Vagina (tissue), 2 donors: ENCODE measurements at places on chromosomes 12 and 14. TPM values are rescaled to one million over a fixed set of nuclear protein-coding genes. Genes with fewer than 3 reads are reported as not detected.

The PRPH gene
- total RNA-seq: 17.2 TPM

The ASPG gene
- total RNA-seq: 3.7 TPM

The CCDC184 gene
- total RNA-seq: 1.2 TPM

The LBHD2 gene
- not detected for total RNA-seq

DNA sequence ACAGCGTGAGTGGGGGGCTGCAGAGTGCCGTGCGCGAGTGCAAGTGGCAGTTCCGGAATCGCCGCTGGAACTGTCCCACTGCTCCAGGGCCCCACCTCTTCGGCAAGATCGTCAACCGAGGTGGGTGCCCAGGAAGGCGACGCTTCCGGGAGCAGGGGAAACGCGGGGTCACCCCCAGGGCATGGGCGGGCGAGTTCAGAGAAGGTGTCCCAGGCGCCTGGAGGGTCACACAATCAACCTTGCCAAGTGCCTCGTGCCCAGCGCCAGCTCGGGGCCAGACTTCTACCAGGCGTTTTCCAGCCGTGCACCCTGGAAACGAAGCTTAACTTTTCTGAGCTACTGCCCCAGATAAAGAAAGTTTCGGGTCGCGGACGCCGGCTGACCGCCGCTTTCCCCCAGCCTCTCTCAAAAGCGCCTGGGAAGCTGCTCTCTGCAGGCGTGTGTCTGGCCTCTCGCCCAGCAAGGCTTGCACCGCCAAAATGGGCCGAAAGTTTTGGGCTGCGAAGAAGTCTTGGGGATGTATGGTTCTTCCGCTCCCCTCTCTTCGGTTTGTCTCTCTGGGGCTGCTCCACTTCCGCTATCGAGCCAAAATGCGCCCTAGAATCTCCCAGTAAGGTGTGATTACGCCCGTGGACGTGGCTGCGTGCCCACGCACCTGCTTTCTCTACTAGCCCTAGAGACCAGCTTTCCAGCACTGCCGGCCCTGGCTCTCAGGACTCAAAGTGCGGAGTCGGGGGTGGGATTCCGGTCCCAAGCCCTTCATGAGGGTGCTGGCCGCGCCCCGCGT, 1.7 kb downstream of the WNT1 start:
- no peak for DNase-seq

DNA sequence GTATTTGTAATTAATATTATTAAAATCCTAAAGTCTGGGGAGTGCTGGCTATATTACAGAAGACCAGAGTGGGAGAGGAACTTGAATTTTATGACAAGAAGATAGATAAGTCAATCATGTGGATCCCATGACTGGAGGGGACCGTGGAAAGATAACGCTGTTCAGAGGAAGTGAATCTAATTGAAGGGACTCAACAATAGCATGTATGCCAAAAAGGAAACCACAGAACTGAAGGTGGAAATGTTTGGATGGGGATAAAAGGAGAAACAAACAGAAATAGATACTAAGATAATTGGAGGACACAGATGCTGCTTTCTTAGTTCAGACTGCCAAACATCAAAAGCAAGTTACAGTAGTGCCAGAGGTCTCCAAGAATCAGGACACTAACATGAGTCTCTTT, 21.1 kb downstream of the OR6J1 start:
- no peak for DNase-seq

GRCh38 chr12:47903927-47904712, 674 bp downstream of the VDR start:
- DNase-seq: no peak

DNA sequence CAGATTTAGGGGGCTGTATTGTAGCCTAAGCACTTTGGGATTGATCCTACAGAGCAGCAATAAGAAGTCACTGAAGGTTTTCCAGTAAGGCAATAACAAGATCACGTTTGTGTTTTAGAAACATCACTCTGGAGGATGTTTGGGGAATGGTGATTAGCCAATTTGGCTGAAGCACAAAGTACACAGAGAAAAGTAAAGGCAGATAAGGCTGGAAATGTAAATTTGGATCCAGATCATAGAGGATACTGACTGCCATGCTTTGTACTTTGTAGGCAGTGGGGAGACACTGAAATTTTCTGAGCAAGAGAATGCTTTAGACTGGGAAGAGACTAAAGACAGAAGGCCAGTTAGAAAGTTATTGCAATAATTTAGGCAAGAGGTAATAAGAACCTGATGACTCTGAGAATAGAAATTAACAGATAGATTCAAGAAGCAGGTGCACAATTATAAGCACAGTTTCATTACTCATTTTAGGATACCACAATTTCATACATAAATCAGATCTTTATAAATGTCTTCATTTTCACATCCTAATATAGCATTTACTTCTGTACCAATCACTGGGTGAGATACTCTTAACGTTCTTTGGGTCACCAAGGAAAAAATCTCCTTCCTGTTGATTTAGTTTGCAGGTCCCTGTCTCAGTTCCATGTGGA, 314.5 kb upstream of the GARIN6 start:
- DNase-seq: no peak

DNA sequence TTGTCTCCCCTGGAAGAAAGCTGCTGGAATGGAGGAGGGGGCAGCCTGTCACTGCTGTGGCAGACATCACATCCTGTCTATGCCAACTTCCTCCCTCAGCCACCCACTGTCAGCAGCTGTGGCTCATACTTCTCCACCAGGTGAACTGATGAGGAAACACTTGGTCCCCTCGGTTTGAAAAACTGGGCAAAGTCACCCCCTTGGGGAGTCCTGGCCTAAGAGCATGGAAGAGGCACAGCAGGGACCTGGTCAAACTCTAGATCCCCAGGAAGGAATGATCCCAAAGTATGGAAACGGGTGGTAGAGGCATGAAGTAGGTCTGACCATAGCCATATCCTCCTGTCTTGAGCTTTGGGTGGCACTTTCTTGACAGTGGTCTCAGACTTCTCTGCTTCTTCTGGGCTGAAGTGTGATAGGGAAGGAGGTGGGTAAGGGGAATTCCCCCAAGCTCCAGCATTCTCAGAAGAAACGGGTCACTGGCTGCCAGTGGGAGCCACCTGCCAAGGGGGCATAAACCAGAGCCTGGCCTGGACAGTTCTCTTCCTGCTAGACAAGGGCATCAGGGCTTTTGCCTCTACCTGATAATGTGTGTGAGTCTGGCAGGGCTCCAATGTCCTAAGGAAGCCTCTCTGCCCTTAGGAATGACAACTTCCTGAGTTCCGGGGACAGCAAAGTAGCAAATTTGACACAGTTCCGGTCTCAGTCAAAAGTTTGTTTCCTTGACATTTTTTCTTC, 36.0 kb downstream of the FMNL3 start:
- DNase-seq: no peak

GRCh38 chr14:103808403-103809001, 38.9 kb downstream of the PPP1R13B start:
- DNase-seq: no peak

DNA sequence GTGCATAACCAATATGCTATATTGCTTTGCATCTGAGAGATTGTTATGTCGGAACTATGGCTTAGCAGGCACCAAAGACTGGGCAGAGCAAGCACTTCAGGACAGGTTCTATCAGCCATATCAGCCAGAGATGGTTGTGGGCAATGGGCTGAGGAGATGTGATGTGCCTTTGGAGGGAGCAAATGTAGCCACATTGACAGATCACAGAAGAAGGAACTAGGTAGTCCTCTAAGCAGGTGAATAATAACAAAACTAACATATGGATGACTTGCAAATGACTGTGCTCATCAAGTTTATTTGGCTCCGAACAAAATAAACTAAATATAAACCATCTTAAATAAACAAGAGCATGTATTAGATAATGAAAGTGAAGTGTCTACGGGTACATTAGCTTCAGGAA, 291.7 kb downstream of the RMST start:
- no peak for DNase-seq

GRCh38 chr12:49227713-49228112, 37.2 kb upstream of the TUBA1C start:
- DNase-seq: no peak

GRCh38 chr12:86683568-86684304, 427.5 kb upstream of the MGAT4C start:
- DNase-seq: no peak

GRCh38 chr12:22653791-22654190, 28.8 kb downstream of the ETNK1 start:
- no peak for DNase-seq

GRCh38 chr12:99978152-99978551, 6.6 kb downstream of the ANKS1B start:
- no peak for DNase-seq

DNA sequence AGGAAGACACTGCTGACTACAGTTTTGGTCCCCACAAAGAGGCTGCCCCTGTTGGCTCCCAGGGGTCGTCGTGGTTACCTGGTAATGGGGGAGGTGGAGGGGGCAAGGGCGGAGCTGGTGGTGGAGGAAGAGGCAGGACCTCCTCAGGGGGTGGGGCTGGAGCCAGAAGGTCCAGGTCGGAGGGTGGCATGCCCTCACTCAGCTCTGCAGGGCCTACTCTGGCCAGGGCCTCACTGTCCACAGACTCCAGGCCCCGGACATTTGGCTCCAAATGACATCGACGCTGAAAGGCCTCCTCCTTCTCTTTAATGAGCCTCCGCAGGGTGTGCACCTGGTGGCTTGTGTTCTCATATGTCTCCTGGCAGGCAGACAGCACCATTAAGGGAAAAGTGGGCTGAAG, 28.5 kb downstream of the PRPF40B start:
- no peak for DNase-seq

DNA sequence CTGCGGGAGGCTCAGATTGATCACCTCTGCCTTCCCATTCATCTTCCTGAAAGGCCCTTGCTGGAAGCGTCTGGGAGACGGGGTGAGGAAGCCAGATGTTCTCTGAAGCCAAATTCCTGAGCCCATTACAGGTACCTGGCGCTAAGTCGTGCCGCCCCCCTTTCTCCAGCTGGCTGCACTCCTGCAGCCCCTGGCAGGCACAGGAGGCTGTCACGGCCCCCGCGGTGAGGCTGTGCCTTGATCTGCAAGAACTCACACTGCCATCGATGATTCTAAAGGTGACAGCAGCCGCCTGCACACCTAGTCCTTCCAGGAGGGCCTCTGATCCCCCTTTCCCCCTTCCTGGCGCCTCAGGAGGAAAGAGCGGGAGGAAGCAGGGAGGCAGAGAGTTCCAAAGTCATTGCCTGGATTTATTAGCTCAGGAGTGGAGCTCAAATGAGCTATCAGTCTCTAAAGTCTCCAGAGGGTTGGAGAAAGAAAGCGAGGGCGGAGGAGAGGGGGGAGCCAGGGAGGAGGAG, 106.9 kb downstream of the RFLNA start:
- no peak for DNase-seq

DNA sequence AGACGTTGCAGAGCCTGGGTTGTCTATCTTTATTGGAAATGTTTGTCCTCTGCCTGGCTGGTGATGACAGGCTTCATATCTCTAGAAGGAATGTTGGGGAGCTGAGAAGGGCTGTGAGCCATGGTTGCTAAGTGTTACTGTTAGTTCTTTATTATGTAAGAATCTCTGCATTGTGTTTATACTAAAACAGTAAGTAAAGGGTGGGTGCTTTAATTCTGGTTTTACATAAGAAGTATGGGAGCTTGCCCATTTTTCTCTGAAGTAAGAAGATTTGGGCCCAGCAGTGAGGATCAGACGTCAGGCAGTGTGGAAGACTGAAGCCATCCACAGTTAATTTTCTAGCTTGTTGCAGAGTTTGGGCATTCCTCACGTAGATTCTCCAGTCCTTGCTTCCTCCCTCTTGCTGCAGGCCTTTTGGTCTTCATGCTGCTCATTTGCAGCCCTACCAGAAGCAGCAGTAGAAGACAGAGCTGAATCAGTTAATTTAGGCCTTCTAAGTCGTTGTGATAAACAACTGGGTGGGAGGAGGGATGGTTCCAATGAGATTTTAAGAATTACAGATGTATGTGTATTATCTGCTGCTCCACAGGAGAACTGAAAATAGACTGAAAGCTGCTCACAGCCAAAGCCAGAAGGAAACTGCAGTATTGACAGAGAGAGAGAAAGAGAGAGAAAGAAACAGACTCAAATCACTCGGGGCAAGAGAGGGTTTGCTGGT, 21.4 kb downstream of the WNT5B start:
- no peak for DNase-seq

GRCh38 chr14:79971330-79971729, 240.0 kb downstream of the DIO2 start:
- no peak for DNase-seq

- no peak for DNase-seq
Observed at GRCh38 chr12:128069359-128069997, 197.5 kb upstream of the TMEM132C start.

- DNase-seq: no peak
Observed at GRCh38 chr14:76337635-76338545, 38.0 kb upstream of the ESRRB start.

DNA sequence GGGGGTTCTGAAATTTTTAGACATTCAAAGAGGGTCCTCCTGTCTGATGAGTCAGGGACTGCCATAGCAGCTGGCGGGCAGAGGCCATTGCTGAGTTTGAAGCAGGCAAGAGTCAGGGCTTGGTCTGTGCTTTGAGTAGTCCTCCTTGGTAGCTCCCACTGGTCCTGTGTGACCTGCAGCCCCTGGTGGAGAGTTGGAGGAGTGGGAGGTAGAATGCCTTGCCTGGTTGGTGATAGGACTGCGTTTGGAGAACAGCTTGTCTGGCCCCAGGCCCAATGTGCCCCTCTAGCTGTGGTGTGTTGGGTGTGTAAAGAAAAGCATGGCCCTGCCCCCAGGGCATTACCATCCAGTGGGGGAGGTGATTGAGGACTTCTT, 116.7 kb downstream of the BEGAIN start:
- DNase-seq: peak; percentile 81

- no peak for DNase-seq
Observed at GRCh38 chr14:33997611-33998010, 46.7 kb upstream of the EGLN3 start.
